ENCODE measurements at places on chromosomes 11 and 22.

DNA sequence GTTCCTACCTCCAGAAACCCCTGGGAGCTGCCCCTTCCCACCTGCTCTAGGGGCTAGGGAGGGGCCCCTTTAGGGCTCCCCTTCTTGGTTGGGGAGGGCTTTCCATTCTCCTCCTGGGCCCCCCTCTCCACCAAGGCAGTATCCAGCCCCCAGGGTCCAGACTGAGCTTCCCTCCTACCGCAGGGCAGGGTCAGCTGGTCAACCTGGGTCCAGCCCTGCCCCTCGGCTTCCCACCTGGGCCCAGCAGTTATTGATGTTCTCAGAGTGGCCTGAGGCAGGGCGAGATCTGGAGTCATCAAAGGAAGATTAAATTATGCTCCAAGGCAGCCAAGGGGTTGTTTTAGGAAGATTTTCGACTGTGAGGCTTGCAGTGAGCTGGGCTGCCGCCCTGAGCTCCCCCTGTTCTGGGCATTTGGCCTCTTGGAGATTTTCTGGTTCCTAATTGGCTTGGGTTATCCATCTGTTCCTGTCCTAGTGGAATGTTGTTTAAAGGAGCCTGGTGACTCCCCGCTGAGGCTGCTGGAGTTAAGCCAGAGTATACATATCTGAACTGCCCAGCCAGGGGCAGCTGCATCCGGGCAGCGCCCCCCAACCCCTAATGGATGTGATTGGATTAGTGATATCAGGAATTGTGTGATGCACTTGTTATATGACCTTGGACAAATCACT, 1.8 kb upstream of the SLC22A8 start:
- no peak for DNase-seq

DNA sequence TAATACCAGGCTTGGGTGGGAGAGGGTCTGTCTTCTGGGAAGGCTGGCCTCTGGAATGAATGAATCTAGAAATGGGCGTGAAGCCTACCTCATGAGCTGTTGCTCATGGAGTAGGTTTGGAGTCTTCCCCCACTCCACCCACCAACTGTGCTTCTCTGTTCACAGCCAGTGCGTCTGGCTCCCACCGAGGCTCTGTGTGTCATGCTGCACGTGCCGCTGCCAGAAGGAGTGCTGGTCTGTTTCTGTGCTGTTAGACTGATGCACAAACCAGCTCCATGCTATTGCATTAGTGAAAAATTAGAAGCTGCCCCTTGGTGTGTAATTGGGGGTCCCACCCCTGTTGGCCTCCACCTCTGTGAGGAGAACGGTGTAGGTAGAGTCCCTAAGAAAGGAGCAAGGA, 132.3 kb upstream of the PARVA start:
- no peak for DNase-seq

DNA sequence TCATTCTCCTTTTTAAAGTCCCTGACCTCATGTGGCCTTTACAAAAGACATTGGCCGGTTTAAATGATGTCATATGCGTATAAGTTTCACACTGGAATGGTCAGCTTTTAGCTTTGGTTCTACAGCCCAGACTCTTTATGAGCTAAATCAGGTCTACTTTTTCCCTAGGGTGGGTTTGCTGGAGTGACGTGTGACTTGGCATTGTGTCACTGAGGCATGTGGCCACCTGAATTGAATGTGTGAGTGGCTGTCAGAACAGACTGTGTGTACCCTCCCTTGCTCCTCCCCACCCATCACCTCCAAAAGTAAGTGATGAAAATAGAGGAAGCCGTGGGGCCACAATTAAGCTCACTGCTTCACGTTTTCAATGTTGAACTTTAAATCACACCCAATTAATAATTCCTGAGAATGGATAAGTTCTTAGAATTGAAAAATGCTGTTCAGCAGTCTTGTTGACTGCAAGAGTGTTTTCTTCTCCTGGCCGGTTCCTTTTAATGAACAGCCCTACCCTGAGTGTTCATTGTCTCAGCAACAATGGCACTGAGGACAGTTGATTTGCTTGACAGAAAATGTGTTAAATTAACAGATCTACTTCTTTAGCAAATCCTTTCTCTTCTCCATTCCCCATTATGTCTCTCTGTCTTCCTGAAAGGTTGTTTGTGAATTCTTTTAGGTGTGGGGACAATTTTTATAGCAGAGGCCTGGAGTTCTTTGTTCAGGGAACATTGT, 11.3 kb downstream of the CECR2 start:
- no peak for DNase-seq

DNA sequence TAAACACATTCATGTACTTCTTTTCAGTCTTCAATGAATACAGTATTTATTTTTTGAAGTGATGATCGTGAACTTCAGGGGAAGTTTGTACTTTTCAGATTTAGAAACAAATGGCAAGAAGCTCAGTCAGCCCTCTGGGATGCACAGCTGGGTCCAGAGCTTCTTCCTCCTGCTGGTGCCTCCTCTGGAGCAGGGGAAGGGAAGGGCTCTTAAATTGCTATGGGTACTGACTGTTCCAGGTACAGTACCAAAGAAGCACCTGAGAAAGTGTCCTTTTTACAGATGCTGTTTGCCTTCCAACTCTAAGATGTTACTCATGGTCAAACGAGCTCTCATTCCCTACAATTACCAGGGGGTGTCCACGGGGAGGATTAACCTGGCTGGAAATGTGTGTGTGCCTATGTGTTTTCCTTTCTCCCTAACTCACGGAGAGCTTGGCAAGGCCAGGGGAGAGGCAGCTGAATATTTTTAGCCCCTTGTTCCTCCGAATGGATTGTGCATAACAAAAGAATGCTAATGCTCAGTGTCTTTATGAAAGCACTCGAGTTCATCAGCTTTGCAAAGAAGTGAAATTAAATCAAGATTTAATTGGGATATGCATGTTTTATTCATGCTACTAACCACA, 313.7 kb upstream of the CADM1 start:
- no peak for DNase-seq

DNA sequence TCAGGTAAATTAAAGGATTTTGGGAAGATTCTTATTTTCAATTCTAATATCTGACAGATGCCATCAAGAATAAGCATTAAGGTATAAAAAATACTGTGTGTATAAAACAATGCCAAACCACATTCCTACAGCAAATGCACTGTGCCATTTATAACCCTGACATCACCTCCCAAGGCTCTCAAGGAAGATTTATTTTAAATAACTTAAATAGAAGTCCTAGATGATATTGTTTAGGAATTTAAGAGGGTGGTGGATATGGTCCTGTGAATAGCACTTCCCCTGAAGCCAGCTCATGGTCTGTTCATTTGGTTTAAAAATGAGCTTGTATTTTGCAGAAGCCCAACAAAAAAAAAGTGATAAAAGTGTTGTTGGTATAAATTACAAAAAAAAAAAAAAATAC, 32.1 kb downstream of the PPIL2 start:
- DNase-seq, result no peak

- DNase-seq, result peak; percentile 90
Observed at GRCh38 chr22:37566903-37567798, 6.9 kb downstream of the CDC42EP1 start.

DNA sequence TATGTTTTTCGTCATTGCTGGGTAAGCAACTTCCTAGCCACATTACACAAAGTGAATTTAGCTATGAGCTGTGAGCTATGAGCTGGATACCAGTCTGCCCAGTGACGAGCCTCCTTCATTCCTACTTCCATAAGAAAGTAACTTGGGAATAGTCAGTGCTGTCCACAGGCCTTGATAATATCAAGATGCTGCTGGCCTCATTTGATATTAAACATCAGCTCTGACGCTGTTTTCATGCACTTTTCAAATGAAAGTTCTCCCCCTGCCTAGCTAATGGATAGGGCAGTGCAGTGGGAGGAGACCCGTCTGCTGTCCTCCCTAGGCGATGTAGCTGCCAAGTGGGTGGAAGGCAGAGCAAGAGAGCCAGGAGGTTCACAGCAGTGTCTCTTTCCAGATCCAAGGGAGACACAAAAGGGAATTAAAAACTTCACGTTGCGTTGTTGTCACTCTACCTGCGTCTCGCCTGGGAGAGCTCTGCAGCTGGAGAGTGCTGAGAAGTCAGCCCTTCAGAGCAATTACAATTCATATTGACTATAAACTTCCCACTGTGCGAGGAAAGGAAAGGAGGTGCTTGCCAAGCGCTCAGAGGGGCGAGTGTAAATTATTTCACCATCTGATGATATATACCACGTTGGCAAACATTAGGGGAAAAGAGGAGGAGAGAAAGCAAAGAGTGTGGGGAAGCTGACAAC, 861.4 kb downstream of the NTM start:
- DNase-seq, result no peak

DNA sequence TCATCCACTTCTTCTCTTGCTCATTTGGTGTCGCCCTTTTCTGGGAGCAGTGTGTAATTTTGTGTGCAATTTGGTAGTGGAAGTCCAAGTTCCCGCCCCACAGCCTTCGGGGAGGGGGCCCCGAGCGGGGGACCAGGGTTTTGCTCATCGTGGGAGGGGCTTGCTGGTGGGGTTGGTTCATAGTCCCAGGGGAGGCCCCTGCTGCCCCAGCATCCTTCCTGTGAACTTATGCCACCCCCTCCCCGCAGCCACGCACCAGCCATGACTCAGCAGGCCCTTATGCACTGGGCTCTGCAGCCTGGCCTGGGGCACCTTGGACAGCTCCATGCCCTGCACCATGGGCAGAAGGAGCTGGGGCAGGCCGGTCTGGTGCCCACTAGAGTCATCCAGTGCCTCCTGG, 1183.6 kb downstream of the BRD1 start:
- no peak for DNase-seq

GRCh38 chr11:75815345-75816168, 547 bp downstream of the UVRAG start:
- peak; percentile 53 for DNase-seq

DNA sequence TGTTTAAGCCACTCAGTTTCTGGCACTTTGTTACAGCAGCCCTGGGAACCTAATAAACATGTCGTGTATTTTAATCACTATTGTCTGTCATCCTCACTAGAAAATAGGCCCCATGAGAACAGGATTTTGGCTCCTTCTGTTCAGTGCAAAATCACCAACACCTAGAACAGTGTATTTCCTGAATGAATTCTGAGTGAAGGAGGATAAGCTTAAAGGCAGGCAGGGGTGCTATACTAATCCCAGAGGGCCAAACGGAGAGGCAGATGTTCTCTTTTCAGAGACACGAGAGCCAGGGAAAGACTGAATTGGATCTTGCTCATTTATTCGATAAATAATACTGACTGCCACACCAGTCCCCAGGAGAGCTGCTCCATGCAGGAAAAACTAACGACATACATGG, 10.4 kb downstream of the SMCO4 start:
- DNase-seq, result no peak

DNA sequence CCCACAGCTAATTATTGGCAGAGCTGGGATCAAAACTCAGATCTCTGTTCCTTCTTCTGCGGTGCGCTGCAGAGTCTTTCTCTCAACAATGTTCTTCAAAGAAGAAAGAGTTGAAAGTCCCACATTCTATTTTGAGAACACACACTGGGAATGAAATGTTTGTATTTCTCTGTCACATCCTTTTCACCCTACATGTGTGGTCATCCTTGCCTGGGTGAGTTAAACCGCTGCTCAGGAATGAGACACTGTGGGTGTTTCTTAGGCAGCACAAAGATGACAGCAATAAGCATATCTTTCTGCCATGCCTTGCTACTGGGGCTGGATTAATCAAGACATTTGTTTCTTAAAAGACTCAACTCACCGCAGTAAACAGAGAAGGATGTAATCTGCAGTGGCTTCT, 222.6 kb downstream of the LARGE1 start:
- no peak for DNase-seq

GRCh38 chr22:48511211-48511610, 1316.5 kb downstream of the BRD1 start:
- DNase-seq, result no peak

GRCh38 chr22:36343070-36343719, 44.6 kb downstream of the MYH9 start:
- DNase-seq, result no peak

DNA sequence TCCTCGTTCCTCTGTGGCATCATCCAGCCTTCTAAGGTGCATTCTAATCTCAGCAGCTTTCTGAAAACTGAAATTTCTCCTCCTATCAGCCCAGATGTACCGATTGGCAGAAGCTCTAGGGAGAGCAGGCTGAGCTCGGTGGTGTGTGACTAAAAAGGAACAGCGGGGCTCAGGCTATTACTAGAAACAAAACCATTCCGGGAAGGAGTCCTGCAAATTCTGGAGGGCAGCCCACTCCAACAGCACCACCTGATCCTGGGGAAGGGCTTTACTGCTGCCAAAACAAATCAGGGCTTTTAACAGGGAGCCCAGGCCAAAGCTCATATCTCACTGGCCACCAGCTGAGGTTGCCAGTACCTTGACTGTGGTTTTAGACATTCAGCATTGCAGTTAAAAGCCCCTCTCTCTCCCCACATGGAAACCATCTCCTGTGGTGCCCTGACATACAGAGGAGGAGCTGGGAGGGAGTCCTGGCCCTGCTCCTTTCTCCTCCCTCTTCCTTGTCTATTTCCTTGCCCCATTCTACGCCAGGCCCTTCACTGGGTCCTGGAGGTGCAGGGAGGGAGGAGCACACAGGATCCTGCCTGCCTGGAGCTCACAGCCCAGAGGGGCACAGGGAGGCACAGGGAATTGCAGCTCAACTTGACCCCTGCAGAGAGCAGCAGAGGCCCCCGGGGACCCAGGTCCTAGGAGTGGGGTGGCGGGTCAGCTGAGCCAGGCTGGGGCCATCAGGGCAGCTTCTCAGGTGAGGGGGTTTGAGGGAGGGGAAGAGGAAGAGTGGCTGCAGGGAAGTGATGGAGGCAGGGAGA, 889 bp downstream of the PLAAT4 start:
- DNase-seq, result no peak

GRCh38 chr22:22125579-22126468, 118.8 kb upstream of the VPREB1 start:
- no peak for DNase-seq

DNA sequence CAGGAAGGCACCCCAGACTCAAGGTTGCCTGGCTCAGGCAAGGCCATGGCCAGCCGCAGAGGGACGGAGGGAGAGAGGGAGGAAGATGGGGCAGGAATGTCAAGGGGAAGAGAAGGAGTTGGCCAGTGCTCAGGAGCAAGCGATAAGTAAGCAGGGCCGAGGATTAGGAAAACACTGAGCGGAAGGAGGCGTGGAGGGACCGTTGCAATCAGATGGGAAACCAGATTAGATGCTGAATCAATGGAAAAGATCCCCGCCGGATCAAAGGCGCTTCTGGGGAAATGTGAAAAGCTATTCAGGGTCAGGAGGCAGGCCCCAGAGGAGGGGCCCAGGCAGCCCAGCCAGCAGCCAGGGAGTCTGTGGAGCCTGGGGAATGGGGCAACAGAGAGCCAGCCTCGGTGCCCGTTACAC, 26.6 kb upstream of the MYEOV start:
- no peak for DNase-seq

- no peak for DNase-seq
Observed at GRCh38 chr22:27168681-27169080, 511.3 kb downstream of the MIAT start.

GRCh38 chr11:132980670-132981069, 551.6 kb downstream of the OPCML start:
- no peak for DNase-seq

- no peak for DNase-seq
Observed at GRCh38 chr11:10233581-10233980, 60.4 kb downstream of the SBF2 start.

DNA sequence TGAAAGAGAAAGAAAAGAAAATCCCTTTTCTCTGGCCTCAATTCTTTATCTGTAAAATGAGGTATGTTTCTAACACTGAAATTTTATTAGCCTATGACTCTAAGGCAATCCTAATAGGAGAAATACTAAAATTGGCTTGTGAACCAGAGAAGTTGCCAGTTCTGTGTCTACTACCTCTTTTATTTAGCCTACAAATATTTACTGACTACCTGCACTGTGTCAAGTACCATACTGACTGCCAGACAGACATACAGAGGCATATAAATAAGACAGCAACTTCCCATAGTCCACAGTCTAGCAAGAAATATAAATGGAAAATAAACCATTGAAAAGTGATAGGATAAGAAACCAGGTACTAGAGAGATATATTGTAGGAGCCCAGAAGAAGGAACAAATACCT, 2.4 kb upstream of the SOX6 start:
- DNase-seq, result no peak
